Amniotic stem cell (primary cell): ENCODE measurements at places on chromosomes 3 and 15.

DNA sequence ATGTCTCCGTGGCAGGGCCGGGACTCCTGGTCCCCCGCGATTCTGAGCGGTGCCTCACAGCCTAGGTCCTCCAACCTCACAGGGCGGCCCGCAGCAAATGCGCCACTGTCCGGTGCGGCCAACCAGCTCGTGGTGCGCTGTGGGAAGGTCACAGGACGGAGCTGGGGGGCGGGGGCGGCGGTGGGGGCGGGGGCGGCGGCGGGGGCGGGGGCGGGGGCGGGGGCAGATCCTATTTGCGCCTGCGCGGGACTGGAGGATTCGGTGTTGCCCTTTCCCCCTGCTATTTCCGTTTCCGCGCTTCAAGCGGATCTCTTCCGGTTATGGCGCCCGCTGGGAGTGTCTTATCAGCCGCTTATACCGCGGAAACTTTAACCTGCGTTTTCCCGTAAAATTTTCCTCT is 106.7 kb upstream of the SNRPN start:
- no peak for DNase-seq

DNA sequence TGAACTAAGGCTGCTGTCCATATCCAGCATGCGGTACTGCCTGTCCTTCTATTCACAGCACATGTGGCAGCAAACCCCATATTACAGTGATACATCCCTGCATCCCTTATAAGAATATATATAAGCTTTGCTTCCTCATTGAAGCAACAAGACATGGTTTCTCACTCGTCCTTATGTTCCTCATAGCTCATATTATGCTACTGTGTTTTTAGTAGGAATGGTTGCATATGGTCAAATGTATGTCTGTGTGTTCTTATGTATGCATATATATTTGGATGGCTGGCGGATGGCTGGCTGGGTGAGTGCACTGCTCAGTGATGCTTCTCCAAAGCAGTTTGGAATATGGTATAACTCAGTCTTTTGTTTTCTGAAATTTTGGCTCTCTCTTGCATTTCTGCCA is 254.9 kb downstream of the LPP start:
- DNase-seq = no peak

GRCh38 chr3:70779296-70779695 is 466.9 kb upstream of the MDFIC2 start:
- DNase-seq = no peak

DNA sequence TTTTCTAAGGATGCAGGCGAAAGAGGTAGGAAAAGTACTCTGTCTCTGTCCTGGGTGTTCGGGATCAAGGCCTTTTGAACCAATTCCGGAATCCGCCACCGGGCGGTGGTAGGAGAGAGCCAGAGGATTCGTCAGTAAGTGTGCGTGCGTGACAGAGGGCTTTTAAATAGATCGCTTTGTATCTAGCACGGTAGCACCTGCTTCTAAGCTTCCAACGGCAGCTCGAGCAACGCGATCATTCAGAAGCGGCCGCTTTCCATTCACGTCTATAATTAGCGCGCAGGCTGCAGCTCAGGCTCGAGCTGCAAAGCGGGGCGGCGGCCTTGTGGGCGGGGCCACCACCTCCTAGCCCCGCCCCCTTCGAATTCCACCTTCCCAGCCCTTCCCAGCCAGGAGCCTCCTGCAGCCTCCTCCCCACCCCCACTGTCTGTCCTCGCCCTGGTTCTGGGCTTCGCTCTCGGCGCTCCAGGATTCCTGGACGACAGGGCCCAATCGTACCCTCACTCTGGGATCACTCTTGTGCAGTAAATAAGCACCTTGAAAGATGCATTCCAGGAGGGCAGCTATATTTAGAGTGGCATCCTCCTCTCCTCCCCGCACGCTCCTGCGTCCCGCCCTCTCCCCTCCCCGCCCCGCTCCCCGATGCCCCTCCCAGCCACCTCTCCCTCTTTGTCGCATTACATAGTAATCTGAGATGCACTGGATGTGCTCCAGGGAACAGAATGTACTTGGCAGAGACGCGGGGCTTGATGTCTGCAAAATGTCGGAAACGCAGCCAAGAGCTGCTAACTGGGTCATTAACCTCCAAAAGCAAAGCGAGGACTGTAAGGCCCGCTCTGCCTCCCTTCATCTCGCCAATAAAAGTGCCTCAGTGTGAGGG is 224.1 kb upstream of the TPRG1 start:
- no peak for DNase-seq

- DNase-seq = no peak
Measured at GRCh38 chr3:27097182-27097581, 272.0 kb downstream of the NEK10 start.

DNA sequence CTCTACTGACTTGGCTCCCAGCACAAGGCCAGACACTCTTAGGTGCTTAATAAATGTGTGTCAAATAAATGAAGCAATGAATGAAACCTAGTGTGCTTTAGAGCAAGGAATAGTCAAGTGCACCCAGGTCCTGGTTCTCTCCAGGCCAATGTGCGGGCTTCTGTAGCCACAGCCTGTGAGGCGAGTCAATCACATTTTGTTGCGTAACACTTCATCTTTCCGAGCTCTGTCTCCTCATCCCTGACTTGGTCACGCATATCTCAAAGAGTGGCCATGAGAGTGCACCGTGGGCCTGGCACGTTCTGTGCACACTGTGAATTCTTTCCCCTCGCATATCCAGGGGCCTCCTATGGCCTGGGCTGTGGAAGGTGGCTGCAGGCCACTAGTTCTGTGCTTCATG is 11.4 kb upstream of the SH3GL3 start:
- DNase-seq = no peak

GRCh38 chr3:123640311-123640710 is 55.5 kb upstream of the HACD2 start:
- no peak for DNase-seq

DNA sequence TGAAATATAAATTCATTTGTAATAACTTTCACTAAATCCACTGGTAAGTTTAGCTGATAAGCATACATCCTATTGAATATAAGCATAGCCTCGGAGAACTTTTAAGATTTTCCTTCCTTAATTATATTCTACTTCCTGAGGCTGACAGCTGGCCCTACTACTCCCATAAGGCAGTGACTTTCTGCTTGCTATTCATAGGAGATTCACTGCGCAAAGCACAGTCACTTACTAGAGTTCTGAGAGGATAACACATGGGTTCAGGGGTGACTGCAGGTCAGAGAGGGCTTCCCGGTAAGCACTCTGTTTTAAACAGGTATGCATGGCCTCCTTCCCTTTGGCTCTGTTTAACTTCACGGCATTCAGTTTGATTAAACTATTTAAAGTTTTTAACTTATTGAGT is 75.8 kb downstream of the FAIM start:
- DNase-seq = no peak

- no peak for DNase-seq
Measured at GRCh38 chr3:50057756-50058155, 31.0 kb upstream of the RBM5 start.

DNA sequence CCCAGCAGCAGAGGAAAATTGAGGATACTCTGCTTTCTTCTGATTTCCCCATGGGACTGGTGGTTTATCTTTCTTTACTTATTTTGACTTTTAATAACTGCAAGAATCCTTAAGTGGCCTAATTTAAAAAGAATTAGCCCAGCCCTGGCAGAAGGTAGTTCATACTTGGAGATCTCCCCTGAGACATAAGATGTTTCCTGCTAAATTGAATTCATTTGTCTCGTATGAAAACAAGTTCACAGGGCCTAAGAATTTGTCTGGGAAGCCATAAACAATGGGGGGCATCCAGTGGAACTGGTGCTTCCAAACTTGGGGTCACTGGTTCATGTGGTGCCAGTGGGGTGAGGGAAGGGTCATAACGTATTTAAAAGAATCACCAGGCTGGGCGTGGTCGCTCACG is 283.1 kb upstream of the RASGRP1 start:
- no peak for DNase-seq

DNA sequence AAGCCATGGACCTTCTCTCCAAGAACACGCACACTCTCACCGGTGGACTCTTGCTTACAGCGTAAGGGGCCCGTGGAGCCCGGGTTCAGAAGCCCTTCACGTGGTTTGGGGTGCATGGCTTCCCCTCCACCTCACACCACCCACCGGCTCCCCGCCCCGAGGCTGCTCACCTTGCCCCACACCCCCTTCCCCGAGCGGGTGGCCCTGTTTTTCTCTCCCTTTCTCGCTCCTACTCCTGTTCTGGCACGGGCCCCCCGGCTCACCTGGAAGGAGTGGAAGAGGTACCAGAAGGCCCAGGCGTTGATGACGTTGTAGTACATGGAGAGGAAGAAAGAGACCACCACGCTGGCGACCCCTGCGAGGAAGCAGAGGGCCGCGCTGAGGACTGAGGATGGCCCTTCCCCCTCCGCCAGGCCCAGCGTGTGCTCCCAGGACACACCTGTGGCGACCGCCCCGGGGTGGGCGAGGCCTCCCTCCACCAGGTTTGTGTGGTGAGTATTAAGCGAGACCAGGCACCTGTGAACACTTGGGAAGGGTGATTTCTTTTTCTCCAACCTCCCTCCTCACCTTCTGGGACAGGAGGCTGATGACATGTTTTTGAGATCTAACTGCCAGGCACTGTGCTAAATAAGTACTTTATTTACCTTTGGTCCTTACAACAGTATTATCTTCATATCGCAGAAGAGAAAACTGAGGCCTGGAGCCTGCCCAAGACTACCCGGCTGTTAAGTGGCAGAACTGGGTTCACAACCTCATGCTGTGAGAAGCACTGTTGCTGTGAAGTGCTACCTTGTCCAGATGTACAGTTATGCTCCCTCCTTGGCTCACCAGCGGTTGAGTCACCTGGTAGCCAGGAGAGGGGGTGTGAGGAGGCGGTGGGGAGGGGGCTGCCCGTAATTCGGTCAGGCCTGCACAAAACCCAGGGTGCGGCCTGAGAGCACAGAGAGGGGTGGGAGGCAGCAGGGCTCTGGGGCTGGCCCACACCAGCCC is 16.3 kb downstream of the SLC6A20 start:
- DNase-seq = no peak

DNA sequence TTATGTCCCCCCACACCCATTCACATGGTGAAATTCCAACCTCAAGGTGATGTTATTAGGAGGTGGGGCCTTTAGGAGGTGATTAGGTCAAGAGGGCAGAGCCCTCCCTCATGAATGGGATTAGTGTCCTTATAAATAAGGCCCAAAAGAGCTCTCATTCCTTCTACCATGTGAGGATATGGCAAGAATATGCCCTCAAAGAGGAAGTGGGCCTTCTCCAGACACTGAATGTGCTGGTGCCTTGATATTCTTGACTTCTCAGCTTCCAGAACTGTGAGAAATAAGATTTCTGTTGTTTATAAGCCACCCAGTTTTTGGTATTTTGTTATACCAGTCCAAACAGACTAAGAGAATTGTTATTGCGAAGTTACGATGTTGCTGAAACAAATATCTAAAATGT is 94.4 kb downstream of the ANKRD28 start:
- no peak for DNase-seq

DNA sequence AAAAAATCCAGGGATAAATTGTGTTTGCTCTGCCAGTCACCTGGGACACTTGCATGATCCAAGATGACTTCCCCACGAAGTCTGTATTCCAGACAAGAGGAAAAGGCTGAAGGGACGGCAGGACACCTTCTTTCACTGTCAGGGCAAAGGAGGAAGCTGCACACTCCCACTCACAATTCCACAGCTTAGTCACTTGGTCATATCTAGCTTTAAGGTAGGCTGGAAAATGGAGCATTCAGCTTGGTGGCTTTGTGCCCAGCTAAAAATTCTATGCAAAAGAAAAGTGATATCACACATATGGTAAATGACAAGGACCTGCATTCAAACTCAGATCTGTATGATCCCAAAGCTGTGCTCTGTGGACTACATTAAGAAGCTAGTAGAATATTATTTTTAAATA is 109.2 kb upstream of the TPM1 start:
- no peak for DNase-seq
